ENCODE measurements at places on chromosomes 1 and 21.

GRCh38 chr1:44505210-44505993 lies 100.3 kb downstream of the RNF220 start:
- DNase-seq: no peak

- DNase-seq: no peak
These were observed 53.8 kb upstream of the MROH9 start for GRCh38 chr1:170881268-170882265.

- no peak for DNase-seq
These were observed 168.5 kb downstream of the PSMG1 start for GRCh38 chr21:39014747-39015146.

DNA sequence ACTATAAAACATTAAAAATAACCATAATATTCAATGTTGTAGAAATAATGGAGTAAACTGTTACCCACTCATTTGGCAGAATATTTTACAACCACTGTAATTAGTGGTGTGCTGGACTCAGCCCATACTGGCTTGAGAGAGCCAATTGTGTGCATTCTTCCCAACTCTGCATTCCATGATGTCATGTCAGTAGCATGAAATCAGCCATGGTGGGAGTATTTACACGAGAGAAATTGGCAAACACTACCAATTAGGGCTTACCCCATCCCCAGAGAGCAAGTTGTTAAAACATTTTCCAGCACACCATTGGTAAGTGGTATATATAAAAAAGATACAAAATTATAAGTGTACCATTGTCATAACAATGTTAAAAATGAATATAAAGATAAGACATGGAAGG lies 19.1 kb upstream of the QSOX1 start:
- no peak for DNase-seq

DNA sequence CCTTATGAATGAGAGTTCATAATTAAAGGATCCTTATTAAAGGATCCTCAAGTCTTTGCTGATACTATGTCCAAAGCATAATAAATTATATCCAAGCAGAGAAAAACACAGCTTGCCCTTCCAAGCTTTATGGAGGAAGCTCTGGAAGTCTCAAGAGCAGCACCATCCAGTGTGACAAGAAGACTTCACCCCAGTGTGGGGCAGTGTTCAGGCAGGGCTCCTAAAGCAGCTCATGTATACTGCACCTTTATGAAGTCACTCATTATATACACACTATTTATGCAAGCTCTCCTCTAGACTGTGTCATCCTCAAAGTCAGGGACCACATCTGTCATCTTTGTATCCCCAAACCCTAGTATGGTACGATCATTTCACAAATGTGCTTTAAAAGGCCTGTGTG lies 11.9 kb upstream of the CCN1 start:
- DNase-seq: no peak

GRCh38 chr1:171446386-171446785 lies 38.9 kb upstream of the PRRC2C start:
- no peak for DNase-seq

- DNase-seq: no peak
These were observed 153.5 kb upstream of the USP24 start for GRCh38 chr1:55368698-55369097.

All from central memory CD4-positive, alpha-beta T cell (primary cell).